RKO (cell line): ENCODE measurements at places on chromosomes 2 and 18.

DNA sequence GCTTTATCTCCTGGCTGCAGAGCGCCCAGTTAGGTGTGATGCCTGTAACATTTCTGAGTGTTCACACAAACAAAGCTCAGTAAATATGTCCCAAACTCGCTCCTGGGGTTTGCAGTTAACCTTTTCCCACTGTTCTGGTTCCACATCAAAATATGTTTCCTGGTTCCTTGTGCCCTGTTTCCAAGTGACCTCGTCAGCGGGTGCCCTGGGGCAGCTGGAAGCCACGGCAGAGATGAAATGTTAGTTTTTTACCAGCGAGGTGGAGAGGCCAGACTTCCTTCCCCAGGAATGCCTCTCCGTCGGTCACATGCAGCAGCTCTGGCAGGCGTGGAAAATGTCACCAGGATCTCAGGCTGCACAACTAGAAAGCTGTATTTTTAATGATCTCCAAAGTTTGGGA, 18.2 kb downstream of the NFATC1 start:
- no peak for DNase-seq

GRCh38 chr2:25270061-25270460, 71.7 kb downstream of the DNMT3A start:
- no peak for DNase-seq

DNA sequence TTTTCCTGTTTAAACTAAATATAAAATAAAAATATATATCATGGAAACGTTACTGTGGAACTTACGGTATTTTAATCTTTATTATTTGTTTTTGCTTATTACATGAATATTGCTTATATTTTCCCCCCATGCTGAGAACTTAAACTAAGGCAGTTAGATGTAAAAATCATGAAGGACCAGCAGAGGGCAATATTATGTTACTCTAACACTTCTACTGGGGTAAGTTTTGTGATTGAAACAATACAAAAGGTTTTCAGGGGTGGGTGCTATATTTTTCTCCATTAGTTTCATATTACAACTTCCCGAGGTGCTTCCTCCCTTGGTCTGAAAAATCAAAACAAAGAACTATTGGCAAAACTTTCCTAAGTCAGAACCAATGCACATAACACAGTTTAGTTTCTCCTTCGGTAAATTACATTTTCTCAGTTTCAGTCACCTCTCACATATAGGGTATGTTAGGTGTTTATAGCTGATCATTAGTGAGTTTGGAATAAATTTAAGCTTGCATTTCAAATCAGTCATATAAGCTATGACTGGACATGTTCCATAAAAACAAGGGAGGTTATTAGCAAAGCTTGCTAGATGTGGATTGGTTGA, 54.8 kb downstream of the ZNF407 start:
- peak; percentile 65 for DNase-seq

DNA sequence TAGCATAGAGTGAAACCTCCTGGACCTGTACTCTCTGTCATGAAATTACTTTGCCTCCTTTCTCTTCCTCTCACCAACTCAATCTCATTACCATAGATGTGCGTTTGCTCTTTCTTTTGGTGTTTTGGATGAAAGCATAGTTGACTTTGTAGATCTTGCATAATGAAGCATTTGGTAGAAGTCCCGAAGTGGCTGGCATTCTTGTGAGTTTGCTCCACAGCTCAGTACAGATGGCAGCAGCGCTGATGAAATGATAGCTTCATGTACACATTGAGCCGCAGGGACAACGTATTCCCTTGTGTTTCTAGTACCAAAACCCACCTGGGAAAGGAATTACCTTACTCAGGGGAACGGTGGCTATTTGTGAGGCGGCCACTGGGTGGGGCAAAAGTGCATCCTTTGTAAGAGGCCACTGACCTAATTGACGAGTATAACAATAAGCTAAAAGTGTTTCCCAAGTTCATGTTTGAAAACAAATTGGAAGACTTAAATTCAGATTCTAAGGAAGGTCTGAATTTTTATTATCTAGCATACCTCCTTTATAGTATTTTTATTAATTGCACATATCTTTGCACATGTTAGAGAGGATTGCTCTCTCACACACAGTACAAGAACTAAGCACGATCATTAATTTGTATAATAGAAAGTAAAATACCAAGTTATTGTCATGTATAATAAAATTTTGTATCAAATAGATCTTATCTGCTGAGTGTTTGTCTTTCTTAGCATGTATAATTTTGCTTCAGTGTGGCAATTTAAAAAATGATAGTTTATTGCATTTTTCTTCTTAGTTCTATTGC, 25.4 kb upstream of the CDH7 start:
- peak; percentile 41 for DNase-seq

DNA sequence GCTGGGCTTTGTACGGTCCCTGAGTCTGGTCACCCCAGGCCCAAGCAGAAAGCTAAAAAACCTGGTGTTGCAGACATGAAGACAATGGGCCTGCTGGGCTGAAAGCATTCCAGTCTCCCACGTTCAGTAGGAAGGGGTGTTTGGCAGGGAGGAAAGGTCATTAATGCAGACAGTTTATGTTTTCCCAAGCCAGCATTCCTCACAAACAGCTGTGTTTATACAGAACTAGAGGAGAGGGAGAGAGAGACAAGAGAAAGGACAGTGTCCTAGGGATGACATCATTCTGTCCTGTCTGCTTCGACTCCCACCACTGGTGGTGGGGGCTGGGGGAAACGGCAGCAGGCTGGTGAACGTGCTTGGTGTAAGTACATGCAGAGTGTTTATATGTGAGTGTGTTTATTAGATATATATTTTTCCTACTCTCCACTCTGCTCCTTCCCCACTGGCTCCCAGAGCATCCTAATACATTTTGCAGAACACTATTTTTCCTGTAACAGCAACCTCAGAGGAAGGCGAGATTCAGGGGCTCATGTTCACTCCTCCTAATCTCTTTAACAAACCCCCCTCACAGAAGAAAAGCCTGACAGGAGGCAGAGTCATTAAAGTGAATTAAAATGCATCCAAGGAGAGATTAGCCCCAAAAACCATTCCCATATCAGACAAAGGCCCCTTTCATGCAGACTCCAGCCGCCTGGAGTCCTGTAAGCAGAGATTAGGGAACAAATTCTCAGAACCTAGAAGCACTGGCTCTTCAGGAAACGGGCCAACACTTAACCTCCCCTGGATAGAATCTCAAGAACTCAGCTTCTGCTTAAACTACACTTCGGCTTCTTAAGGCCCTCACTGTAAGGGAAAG, 380.4 kb downstream of the TNS1 start:
- DNase-seq = no peak

DNA sequence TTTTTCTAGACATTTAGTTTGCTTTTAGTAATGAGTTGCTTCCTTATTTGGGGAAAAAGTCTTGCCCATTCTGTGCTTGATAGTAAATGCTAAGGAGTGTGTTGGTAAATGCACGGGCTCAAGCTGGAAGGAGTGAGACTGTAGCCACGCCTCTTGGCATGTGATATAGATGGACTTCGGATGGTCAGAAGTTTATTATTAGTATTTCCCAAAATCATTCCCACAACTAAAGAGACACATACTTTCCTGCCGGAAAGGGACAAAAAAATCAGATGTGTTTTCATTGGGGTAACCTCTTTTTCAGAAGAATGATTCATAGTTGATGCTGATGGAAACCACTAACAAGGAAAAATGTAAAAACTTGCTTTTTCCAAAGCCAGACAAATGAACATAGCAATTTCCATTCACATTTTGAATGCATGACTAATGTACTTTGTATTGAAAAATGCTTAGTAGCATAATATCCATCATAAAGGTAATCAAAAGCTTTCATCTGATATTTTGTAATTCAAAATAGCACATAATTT, 133.2 kb downstream of the ZNF532 start:
- DNase-seq = no peak
